ENCODE measurements at places on chromosomes 1 and 21.

DNA sequence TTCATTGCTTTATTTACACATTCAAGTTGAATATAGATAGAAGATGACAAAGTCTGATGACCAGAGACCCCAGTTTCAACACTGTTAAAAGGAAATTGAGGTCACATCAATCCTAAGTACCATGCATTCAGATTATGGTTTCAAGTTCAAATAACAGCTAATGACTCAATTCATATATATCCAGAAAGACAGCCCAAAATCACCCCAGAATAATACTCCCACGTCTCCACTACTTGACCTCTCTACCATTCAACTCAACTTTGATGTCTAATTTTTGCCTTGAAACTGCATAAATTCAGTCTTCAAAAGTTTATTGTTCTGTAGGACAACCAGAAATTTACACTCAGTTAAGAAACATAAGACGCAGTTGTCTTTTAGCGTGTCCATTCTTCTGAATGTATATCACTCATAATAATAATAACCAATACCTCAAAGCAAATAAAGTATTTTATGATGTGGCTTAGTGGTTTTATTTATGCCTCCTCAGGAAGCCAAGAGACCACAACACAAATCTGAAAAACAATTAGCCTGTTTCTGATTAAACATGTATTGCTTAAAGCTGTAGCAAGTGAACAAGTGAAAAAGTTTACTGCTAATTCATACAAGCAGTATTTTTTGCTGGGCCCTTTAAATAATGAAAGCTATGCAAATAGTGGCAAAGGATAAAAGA, 569.0 kb downstream of the LTN1 start:
- no peak for DNase-seq

DNA sequence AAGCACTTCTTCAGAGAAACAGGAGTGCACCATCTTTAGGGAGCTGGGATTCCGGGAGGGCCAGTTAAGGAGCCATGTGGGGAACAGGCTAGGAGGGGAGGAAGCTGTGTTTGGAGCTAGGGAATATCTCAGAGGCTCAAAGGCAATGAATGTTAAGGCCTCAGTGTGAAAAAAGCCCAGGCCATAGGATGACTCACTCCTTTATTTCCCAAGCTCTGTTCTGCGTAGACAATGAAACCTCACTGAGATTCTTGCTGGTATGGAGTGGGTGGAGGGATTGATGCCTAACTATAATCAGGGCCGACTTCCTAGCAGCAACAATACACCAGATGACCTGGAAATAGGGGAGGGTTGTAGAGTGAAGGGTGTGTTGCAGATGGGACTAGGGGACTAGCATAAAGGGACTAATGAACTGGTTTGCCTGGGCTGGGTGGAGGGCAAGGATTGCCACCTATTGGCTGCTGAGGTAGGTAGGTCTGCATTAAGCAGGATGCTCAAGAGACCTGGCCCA, 2.1 kb downstream of the GNAT2 start:
- peak; percentile 79 for DNase-seq

DNA sequence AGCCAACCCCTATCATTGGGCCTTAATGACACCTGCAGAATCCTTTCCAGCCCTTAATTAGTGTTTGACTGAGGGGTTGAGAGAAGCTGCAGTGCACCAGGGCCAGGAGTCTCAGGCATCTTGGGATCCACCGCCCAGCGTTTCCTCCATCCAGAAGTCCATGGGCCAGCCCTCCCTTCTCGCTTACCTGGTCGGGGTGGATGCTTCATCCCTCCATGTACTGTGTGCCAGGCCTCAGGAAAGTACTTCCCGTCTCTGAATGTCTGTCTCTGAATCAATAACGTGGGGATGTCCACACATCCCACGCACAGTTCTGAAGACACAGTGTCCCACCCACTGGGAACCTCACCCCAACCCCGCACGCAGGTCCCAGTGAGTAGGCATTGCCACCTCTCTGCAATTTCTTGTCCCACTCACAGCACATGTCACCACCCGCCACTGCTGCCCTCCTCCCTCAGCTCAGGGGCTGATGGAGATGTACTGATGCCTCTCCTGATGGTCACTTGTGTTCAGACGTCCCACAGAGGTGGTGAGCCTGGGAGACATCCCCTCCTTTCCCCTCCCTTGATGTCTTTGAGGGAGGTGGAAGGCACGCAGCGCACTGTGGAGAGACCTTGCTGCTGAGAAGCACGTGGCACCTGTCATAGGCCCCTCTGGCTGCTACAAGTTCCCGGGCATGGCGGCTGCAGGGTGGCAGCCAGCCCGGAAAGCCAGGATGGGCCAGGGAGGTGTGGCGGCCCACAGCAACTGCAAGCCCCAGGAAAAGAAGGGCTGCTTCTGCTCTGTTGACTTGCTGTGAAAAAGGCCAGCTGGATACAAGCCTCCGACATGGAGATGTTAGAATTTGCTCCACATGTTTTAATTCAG, 29.4 kb upstream of the PRSS38 start:
- no peak for DNase-seq

GRCh38 chr1:53532377-53532776, 73.2 kb downstream of the DMRTB1 start:
- DNase-seq: no peak

- DNase-seq: no peak
These were observed 34.7 kb upstream of the TMEM125 start for GRCh38 chr1:43235040-43235439.

DNA sequence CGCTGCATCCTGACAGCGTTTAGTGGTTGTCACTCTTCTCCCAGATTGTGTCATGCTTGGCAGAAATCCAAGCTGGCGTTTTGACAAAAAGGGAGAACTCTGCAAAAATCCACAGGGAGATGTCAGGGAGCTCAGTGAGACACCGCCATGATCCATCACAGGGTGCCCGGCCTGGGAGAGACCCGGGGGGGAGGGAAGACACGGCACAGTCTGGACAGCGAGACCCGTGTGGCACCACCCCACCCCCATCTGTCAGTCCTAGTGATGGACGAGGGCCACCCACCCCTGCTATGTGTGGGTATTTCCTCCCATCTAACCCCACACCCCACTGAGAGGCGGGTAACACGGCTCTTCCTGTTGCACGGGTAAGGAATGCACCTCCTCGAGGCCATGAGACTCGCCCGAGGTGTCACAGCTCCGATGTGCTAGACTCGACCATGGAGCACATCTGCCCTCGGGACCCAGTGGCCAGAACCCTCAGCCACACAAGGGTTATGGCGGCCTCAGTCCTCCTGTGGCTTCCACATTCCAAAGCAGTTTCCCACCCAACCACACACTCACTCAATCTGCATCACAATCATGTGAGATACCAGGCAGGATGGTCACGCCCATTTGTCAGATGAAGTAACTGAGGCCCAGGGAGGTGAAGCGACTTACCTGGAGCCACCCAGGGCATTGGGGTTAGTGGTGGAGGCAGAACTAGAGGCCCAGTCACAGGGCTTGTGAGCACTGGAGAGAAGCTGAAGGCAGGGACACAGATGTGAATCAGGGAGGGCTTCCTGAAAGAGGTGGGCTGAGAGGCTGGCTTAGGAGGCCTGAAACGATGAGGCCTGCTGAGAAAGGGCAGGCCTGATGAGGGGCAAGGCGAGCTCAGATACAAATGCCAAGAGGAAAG, 688.5 kb downstream of the MATN1 start:
- DNase-seq: no peak

GRCh38 chr1:47840393-47841190, 156.6 kb downstream of the TRABD2B start:
- DNase-seq: no peak

DNA sequence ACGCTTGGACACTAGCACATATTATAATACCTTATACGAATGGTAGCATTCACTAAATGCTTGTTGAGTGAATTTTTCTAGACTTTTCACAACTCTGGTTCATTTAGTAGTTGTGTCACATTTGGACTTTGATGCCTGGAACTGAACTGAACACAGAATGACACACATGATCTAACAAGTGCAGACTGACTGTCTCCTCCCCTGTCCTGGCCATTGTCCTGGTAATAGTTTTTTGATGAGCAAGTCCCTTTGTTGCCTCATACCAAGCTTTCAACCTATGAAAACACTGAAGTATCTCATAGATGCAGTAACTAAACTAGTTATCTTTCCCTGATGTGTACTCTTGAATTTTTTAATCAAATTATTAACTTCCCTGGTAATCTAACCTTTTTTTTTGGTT, 66.4 kb downstream of the LRRC8D start:
- no peak for DNase-seq

DNA sequence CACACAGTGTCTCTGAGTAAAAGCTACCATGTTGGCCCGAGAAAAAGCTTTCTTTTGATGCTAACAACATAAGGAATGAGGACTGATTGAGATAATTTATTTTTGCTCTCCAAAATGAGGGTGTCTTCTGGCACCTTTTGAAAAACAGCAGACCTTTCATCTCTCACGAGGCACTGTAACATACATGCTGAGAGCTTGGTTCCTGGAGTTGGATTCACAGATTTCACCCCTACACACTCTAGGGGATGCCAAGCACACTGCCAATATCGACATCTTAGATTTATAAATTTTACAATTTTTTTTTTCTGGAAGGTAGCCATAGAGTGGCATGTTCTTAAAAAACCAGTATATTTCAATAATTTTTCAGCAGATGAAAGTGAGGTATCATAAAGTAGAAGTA, 408.3 kb downstream of the DSCAM start:
- DNase-seq: no peak

DNA sequence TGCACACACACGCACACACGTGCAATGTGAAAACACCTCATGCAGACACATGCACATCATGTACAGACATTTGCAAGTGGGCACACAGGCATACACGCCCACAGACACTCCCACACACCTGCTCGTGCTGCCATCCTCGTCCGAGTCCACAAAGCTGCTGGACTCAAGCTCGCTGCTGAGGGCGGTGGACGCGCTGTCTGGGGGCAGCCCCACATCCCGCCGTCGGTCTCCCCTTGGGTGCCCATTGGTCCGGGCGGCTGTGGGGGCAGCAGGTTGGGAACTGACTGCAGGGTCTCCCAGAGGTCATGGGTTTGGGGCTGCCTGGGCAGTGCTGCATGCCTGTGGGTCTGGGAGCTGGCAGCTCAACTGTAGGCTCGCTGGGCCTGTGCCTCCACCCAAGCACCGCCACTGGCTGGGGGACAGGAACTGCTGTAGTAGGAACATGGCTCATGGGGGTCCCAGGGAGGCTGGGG, 7.6 kb downstream of the DVL1 start:
- no peak for DNase-seq

DNA sequence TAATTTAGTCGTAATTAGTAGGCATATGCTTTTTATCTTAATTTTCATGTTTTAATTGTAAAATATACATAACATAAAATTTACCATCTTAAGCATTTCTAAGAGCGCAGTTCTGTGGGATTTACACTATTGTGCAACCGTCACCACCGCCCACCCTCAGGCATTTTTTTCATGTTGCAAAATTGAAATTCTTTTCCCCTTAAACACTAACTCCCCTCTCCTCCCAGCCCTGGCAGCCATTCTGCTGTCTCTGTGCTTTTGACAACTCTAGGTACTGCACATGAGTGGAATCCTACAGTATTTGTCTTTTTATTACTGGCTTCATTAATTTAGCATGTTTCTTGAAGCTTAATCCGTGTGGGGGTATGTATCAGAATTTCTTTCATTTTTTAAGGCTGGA, 7.8 kb downstream of the PIK3CD start:
- DNase-seq: no peak

DNA sequence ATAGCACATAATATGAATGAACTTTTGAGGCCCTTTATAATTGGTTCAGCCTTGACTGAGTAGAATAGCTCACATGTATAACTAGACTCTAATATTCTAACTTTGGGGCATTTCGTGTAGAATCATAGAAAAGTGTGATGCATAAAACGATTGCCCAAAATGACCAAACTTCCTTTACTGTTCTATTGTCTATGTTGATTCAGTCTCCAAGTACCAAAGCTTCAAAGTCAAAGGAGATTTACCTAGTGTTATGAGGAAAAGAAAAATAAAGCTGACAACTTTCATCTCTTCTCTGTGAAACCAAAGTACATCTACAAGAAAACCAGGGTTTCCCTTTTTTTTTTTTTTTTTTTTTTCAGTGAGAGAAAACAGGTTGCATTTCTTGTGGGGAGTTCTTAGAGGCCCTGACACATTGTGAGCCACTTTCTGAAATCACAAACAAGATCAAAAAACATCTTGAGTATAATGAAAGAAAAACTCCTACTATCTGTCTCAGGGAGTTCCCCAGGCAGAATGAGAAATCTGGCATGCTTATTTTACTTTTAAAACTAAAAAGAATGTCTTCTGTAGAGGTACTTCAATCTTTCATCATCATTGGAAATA, 183.4 kb downstream of the TNFSF18 start:
- no peak for DNase-seq

- no peak for DNase-seq
These were observed 812.3 kb downstream of the PLA2G4A start for GRCh38 chr1:187641015-187641414.

DNA sequence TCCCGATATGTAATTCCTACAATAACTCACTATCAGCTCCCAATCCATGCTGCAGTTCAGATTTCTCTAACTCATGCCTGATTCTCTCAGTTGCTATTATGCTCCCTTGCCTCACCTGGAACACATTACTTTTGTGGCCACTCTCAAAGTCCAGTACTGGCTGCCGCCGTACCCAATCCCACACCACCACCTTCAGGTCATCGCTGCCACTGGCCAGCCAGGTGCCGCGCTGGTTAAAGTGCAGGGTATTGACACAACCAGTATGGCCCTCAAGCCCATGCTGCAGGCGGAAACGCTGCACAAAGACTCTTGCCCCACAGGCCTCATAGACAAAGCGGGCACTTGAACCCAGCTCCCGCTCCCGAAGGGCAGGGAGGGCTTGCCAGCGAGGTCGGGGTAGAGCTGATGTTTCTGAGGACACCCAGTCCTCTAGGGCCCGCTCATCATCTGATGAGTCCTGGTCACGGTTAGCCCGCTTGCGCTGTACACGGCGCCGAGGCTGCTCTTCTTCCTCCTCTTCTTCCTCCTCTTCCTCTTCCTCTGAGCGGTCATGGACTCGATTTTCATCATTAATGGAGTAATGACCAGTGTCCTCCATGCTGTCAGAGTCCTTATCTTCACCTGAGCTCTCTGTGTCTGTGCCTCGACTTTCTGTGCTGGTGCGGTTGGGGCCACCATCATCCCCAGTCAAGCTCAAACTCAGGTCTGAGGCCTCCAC, 22.6 kb downstream of the DCAF8 start:
- DNase-seq: no peak

Measured in foreskin melanocyte (primary cell).